ENCODE measurements at places on chromosomes 3 and 15.

GRCh38 chr3:111803123-111803593 lies 55.9 kb upstream of the PHLDB2 start:
- no peak for DNase-seq

DNA sequence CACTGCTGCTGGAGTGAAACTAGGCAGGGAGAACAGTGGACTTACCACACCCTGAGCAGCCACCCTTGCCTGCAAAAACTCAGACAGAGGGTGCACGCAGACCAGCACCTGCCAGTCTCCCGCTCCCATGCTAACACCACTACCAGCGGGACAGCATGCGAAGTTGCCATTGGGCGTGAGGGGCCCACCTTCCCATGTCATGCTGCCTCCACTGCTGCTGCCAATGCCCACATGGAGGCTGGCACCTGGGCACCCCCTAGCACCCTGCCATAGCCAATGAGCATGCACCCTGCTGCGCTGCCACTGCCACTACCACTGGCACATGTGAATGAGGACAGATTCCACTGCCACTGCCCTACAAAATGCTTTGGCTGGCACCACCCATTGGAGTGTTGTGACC lies 19.7 kb upstream of the MINAR1 start:
- DNase-seq, result no peak

DNA sequence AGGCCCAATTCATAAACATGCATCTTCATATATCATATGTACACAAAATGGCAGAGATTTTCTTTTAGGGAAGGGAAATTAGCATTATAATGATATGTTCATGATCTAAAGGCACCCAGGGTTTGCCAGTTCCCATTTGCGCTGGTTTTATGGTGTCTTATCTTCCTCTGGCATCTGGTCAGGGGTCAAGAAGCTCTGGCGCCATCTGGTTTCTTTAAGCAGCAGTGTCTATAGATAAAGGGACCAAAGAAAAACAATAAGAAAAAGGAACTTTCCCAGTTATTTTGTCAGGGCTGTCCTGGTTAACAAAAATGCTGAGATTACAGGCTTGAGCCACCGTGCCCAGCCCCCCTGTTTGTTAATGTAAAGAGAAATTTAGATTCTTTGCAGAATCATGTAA lies 3.3 kb upstream of the DCP1A start:
- no peak for DNase-seq

DNA sequence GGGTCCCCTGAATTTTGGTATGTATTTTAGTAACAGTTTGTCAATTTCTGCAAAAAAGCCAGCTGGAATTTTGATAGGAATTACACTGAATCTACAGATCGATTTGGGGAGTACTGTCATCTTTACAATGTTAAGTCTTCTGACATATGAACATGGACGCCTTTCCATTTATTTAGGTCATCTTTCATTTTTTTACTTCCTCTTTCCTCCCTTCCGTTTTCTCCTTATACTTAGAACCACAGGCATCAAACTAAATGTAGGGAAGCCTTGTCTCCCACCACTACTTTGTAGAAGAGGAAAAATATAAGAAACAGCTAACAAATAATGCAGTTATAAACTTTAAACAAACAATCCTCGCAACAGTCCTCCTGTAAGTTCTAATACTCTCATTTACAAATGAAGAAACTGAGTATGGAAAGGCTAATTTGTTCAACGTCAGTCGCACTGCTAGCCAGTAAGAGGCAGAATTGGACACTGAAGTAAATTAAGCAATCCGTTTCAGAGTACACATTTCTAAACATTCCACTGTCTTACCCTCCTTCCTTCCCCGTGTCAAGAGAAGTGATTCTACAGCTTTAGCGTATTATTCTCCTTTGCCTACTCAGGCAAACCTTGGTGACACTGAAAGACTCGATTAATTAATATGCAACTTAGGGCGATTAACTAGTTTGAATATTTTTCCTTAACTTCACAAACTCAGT lies 25.6 kb downstream of the RHOA start:
- DNase-seq, result no peak

GRCh38 chr3:17738219-17738618 lies 4.2 kb downstream of the TBC1D5 start:
- no peak for DNase-seq

- DNase-seq, result no peak
Observed at GRCh38 chr3:112610121-112610520, 30.8 kb downstream of the CCDC80 start.

DNA sequence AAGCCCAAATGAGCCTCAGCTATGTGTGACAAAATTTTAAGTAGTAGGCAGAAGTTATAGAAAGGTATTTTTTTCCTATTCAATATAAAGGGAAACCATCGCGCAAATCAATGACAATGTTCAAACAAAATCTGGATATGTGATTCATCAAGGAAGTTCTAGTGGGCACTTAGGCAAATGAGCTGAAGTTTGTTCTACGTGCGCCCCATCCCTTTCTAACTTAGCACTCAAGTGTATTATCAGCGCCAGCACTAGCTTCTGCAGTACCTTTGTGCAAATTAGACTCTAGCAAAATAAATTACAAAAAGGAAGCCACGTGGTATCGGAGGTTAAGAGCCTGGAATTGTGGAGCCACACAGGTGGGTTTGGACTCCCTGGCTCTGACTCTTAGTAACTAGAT lies 91.1 kb downstream of the TBL1XR1 start:
- DNase-seq, result no peak

GRCh38 chr3:25036633-25037032 lies 391.4 kb upstream of the RARB start:
- no peak for DNase-seq
